NT2/D1 (cell line): ENCODE measurements at places on chromosomes 5 and 9.
A peak's percentile ranks its signal among the peaks of the same experiment; 100 is the strongest.

GRCh38 chr5:168875832-168876231 lies 296.7 kb upstream of the PANK3 start:
- no peak for DNase-seq

GRCh38 chr5:32597041-32597629 lies 11.8 kb downstream of the SUB1 start:
- DNase-seq, result no peak

- no peak for DNase-seq
Observed at GRCh38 chr5:160060001-160060400, 51.1 kb downstream of the TTC1 start.

DNA sequence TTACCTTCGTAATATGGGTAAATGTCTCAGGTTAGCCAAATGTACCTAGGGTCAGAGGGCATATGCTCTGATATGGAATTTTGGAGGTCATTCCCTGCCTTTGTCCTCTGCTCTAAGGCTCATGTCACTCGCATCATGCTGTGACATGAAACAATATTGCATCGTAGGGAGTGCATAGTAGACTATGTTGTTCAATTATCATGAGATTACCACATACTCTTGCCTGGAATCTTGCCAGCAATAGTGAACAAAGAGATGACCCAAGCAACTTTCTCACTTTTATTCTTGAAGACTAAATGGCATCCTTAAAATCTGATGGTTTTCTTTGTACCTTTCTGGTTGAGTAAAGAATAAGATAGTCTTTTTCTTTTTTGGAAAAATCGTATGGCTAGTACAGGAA lies 27.6 kb downstream of the ZNF462 start:
- no peak for DNase-seq

DNA sequence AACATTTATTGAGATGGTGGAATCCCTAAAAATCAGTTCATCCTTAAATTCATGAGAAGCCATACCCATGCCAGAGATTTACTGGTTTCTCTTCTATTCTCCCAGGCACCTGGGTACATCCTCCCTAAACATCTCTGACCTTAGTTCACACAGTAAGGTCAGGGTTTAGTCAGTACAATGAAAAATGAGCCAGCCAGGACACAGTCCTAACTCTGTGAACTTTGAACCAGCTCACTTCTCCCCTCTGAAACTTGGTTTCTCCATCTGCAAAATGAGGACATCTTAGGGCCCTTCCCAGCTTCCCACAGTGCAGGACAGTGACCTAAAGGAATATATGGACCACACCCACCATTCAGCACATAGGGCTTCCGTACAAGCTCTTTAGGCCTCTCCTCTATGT lies 1.9 kb downstream of the NOP16 start:
- no peak for DNase-seq

DNA sequence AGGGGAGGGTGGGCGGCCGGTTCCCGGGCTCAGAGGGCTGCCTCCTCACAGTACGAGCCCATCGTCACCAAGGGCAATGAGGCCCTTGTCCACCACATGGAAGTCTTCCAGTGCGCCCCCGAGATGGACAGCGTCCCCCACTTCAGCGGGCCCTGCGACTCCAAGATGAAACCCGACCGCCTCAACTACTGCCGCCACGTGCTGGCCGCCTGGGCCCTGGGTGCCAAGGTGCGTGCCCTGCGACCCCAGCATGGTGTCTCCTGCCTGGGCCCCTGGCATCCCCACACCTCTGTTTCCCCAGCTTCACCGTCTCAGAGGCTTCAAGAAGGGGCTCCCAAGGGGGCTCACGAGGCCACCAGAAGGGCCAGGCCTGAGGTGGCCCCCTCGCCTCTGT lies 7.2 kb downstream of the DBH start:
- DNase-seq, result no peak

GRCh38 chr9:31733166-31733565 lies 651.3 kb upstream of the ACO1 start:
- DNase-seq, result no peak

- no peak for DNase-seq
Observed at GRCh38 chr5:159758189-159758588, 158.1 kb upstream of the ADRA1B start.

- no peak for DNase-seq
Observed at GRCh38 chr5:125117566-125117965, 371.1 kb upstream of the ZNF608 start.

DNA sequence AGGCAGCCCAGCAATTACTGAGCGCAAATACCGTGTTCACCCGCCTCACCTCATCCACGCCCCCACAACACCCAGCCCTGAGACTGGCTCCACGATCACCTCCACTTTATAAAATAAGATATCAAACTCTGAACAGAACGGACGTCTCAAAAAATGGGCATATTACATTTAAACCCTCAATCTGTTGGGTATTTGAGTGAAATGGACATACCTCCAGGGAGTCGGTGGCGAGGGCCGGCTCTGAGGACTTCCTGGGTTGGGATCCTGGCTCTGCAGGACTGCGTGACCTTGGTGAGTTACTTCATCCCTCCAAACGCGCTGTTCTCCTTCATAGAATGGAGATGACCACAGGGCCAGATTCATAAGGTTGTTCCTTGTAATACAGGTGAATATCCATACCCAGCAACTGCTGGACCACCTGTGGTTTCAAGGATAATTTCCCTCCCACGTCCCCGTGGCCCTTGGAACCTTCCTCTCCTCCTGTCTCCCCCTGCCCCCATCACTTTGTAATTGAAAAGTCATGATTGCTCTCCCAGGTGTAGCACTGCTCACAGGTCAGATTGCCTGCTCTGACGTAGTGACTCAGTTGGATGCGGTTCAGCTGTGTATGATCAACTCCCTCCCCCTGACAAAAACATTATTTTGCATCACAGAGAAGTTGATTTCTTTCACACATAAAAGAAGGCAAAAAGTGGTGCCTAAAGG lies 135.6 kb downstream of the KCNIP1 start:
- no peak for DNase-seq

DNA sequence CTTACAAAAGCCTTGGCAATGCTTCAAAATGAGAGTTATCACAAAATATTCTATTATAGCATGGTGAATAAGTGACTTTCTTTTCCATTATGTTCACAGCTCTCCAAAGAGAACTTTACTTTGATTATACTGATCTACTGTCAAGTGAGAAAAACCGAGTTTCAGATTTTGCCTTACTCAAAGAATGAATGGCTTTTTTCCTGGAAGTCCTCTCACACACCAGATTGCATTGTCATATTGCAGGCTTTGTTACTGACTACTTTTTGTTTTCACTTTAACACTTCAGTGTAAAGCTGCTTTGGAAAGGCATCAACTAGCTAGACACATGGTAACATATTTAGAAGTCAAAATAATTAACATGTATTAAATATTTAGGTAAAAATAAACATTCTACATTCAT lies 765.2 kb upstream of the NUDT12 start:
- DNase-seq, result no peak

- DNase-seq, result no peak
Observed at GRCh38 chr5:35263266-35263877, 33.1 kb upstream of the PRLR start.

- DNase-seq, result no peak
Observed at GRCh38 chr5:128632264-128632663, 94.2 kb upstream of the FBN2 start.

GRCh38 chr9:98168941-98169488 lies 23.4 kb downstream of the CORO2A start:
- peak; percentile 46 for DNase-seq

DNA sequence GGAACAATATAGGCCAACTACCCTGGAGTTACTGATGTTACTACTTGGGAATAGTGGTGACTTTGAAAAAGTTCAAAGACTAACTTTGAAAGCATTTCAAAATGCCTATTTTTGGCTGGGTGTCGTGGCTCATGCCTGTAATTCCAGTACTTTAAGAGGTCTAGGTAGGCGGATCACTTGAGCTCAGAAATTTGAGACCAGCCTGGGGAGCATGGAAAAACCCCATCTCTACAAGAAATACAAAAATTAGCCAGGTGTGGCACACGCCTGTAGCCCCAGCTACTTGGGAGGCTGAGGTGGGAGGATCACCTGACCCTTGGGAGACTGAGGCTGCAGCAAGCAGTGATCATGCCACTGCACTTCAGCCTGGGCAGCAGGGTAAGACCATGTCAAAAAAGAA lies 105.3 kb downstream of the ARRDC3 start:
- DNase-seq, result no peak

- peak; percentile 13 for DNase-seq
Observed at GRCh38 chr9:31542384-31543055, 841.9 kb upstream of the ACO1 start.

DNA sequence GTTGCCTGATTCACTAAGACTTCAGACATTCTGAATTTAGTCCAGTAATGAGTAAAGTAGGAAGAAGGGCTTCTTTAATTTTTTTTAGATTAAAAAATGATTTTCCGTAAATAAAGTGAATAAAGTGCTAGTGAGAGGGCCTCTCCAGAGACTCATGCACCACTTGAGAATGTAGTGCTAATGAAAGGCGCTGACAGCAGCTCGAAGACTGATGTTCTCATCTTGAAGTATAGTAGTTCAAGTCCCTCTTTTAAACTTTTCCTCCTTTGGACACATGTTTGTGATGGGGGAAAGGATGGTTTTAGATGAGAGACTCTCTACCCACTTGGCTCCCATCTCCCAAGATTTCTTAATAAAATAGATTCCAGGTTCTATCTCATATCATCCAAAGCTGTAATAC lies 48.5 kb downstream of the G3BP1 start:
- no peak for DNase-seq

GRCh38 chr9:115395511-115396021 lies 277.6 kb upstream of the TNC start:
- DNase-seq, result no peak

- DNase-seq, result no peak
Observed at GRCh38 chr5:3393920-3394597, 201.6 kb upstream of the IRX1 start.

DNA sequence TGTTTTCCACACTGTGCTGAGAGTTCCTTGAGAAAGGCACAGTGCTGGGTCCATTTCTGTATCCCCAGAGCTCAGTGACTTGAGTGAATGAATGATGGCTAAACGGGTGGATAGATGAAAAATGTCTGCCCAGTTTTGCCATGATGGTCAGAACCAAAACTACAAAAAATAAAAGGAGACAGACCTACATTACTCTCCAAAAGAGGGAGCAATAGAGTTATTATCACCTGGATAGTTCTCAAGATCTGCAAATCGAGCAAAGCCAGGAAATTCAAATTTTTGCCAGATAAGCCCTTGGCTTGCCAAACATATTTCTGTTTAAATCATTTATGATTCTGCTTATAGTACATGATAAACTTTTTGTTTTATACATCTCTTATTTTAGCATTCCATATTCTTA lies 214.2 kb upstream of the ZNF462 start:
- no peak for DNase-seq

DNA sequence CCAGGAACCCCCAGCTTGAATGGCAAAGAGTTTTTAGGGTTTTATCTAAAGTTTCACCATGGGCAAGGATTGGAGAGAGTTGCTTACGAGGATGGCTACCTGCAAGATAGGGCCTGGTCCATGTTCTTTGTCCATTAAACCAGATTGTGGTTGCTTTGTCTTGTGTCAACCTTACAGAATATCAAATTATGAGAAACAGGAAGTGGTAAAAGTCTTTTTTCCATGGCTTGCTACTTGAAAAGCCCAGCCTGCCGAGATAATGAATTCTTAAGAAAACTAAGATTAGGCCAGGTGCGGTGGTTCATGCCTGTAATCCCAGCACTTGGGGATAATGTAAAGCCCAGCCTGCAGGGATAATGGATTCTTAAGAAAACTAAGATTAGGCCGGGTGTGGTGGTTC lies 24.4 kb downstream of the ZNF474 start:
- DNase-seq, result no peak

DNA sequence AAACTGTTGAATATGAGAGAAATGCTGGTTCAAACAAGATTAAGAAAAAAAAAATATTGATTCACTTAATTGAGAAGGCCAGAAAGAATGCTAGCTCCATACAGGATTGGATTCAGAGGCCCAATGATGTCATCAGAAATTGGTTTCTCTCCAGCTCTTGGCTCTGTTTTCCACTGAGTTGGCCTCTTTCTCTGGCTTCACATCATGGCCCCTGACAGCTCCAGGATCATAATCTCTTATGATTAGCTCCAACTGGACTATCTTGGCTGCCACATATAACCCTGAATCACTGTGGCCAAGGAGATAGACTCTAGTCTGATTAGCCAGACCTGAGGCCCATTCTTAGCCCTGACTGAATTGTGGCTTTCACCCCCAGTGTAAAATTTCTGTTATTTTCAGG lies 244.7 kb upstream of the GRAMD2B start:
- no peak for DNase-seq

DNA sequence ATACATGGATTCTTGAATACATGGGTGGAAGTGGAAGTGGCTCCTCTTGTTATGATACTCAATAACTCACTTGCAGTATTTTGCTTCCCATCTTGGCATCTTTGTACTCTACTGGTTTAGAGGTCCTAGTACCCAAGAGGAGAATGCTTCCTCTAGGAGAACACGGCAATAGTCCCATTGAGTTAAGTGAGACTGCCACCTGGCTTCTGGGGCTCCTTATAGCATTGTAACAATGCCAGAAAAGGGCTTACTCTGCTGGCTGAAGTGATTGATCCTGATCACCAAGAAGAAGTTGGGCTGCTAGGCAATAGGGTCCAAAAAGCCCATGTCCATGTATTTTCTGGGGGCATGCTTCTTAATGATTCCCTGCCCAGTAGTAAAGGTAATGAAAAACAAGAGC lies 627.6 kb upstream of the SGCD start:
- DNase-seq, result peak; percentile 1
